ENCODE measurements at places on chromosomes 1 and 21.

GRCh38 chr1:175774921-175775320 lies 31.5 kb upstream of the TNR start:
- DNase-seq = no peak

DNA sequence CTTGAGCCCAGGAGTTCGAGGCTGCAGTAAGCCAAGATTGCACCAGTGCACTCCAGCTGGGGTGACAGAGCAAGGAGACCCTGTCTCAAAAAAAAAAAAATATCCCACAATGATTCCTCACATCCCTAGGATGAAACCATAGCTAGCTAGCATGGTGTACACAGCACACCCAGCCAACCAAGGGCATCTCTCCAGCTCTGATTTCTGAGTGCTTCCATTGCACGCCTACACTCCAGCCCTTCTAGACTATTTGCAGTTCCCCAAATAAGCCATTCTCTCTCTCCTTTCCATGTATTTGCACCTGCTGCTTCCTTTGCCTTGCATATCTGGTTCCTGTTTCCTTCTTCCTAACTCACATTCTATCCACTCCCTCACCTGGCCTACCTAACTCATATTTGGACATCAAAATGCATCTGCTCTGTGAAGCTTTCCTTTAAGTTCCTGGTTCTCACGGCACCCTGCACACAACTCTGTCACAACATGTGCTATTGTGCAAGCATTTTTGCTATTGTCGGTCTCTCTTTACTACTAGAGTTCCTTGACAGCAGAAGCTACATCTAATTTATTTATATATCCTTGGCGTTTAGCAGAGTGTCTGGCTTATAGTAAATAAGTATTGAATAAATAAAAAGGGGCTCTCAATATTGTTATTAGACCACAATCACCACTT lies 2.4 kb upstream of the ELAPOR1 start:
- DNase-seq = no peak

DNA sequence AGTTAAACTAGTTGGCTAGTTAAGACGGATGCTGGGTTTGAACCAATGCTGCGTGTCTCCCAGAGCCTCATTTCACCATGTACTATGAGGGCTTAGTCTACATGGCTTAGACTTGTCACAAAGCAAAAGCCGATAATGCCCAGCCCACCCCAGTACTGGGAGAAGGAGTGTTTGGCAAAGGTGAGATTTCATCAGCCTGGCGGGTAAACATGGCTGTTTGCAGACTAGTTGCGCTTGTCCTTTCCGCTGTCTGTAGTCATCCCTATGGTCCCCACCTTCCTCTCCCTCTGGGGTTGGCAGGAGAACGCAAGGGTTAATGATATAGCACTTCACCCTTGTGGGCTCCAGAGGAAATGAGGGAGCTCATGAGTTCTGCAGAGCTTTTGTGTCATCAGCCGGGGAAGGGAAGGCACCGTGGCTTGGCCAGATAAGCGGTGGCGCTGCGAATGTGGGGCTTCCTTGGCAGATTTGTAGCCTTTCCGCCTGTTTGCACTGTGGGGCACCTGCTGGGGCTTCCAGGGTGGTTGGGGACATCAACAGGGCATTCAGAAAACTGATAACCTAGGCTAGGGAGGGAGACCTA lies 29.2 kb downstream of the SOX13 start:
- DNase-seq = no peak

GRCh38 chr1:204405988-204406387 lies 5.6 kb downstream of the PPP1R15B start:
- no peak for DNase-seq

- DNase-seq = no peak
These were observed 15.5 kb downstream of the FYB2 start for GRCh38 chr1:56803561-56804156.

DNA sequence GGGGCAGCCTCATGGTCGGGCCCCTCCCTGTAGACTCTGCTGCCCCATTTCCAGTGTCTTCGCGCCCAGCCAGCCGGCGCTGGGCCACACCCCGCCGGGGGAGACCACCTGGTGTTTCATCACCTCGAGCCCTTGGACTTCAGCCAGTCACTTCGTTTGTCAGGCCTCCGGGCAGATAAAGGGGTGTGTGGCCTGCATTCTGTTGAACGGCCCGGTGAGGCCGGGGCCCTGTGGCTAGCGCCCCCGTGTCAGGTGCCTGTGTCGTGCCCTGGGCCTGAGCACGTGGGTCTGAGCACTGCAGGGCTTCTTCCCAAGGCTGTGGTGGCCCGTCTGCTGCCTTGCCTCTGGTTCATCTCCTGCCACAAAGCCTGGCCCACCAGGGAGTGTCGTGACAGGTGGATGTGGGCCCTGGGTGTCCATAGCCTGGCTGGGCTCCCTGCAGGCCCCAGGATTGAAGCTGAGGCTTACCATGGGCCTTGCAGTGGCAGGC lies 65.2 kb upstream of the DIP2A start:
- no peak for DNase-seq

DNA sequence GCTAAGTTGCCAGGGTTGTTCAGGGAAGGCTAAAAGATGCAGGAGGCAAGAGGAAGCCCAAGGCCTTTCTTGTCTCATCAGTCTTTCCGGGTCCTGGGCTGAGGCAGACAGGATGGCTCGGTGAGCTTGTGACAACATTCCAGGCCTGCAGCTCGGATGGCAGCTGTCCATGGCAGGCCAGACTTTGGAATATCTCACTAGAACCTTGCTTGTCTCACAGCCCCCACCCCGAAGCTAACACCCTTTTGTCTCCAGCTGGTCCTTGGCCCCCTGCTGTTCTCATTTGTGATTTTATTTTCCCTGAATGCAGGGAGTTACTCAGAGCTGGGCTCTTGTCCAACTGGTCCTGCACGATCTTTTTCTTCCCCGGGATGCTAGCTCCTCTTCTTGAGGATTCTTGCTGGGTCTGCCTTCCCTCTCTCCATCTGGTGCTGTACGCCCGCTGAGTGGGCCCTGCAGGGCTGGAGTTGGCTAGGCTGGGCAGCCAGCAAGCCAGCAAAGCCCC lies 477.2 kb upstream of the CAMK1G start:
- DNase-seq = no peak

DNA sequence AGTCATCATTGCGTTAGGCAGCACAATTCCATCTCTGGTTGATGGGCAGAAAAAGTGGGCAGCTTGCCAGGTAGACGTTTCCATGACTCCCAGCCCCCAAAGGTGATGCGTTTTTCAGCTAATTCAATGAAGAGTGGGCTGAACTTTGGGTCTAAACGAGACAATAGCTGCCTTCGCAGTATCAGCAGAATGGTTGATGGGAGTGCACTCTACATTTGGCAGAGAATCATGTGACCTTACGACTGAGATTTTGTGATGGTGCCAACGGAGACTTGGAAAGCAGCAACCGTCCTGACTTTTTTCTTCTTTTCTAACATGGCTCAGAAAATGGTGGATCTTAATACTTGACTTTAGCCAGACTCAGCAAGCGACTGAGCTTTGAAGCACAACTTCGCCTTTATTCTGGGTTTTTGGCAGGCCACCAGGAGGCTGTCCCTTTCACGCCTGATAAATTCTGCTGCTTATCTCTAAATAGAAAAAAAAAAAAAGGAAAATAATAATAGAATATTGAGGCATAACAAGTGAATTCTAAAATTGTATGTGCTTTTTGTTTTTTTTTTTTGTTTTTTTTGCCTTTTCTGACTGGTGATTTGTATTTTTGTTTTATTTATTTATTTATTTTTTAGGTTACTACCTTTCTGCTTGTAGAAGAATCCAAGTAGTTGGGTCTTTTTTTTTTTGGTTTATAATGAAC lies 804.8 kb downstream of the USP25 start:
- no peak for DNase-seq

- no peak for DNase-seq
These were observed at the start of gene RIPPLY3 for GRCh38 chr21:37006486-37007291. RIPPLY3 (plus strand) TSS chr21:37006702; CDS start chr21:37006773, 71 bp downstream.

- DNase-seq = no peak
These were observed 23.3 kb downstream of the DUSP10 start for GRCh38 chr1:221718381-221719277.

DNA sequence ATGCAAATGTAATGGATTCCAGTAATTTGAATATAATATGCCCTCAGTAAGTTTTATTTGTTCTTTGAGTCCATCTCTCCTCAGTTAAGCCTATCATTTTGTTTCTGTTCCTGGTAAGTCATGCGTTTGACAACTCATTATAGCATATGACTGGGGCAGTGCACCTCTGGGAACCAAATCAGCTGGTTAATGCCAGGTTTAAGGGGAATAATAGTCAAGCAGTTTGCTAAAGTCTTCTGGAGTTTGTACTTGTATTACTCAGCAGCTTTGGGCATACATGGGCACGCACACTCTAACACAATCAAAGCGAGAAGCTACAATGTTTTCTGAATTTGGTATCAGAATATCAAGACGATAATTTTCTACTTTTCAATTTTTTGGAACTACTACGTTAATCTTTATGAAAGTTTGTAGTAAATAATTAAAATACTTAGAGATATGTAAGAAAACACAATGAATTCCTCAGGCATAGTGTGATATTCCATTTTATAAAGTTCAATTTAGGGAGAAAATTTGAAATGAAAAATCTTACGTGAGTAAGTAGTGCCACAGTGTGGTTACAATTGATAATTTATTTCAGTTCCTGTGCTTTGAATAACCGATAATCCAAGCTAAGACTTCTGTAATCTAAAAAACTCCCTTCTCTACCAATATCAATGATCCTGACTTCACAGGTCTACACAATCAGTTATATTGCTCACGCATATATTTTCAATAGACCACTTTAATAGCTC lies 43.8 kb upstream of the KCTD3 start:
- DNase-seq = no peak

DNA sequence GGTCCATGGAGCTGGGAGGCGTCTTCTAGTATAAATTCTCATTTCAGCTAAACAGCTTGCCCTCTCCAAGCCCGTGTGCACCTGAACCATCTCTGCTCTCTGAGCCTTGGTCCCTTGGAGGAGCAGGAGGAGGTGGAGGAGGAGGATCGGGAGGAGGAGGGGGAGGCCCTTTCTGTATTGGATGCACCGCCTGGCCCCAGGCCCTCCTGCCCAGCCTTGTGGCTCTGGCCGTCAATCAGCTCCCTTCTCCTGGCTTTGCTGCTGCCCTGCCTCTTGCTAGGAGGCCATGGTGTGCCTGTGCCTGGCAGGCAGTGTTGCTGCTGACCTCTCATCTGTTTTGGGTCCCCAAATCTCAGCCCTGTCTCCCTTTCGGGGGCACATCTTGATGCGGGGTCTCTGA lies 9.0 kb downstream of the COL18A1 start:
- DNase-seq = no peak

All from activated CD4-positive, CD25-positive, alpha-beta regulatory T cell (primary cell).